ENCODE measurements at places on chromosomes 5 and 9.

DNA sequence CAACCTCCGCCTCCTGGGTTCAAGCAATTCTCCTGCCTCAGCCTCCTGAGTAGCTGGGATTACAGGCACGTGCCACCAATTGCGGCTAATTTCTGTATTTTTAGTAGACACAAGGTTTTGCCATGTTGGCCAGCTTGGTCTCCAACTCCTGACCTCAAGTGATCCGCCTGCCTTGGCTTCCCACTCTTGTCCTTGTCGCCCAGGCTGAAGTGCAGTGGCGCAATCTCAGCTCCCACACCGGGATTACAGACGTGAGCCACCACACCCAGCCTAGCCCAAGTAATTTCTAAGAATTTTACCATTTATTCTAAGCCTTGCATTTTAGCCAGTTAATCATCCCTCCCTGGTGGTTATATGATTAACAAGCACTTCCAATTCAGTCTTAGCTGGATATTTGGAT is 11.0 kb downstream of the NAIP start:
- no peak for DNase-seq

- no peak for DNase-seq
Observed at GRCh38 chr5:13830536-13830935, 114.0 kb downstream of the DNAH5 start.

GRCh38 chr5:73437101-73437776 is 11.3 kb downstream of the FOXD1 start:
- no peak for DNase-seq

- no peak for DNase-seq
Observed at GRCh38 chr5:35313291-35313690, 83.0 kb upstream of the PRLR start.

DNA sequence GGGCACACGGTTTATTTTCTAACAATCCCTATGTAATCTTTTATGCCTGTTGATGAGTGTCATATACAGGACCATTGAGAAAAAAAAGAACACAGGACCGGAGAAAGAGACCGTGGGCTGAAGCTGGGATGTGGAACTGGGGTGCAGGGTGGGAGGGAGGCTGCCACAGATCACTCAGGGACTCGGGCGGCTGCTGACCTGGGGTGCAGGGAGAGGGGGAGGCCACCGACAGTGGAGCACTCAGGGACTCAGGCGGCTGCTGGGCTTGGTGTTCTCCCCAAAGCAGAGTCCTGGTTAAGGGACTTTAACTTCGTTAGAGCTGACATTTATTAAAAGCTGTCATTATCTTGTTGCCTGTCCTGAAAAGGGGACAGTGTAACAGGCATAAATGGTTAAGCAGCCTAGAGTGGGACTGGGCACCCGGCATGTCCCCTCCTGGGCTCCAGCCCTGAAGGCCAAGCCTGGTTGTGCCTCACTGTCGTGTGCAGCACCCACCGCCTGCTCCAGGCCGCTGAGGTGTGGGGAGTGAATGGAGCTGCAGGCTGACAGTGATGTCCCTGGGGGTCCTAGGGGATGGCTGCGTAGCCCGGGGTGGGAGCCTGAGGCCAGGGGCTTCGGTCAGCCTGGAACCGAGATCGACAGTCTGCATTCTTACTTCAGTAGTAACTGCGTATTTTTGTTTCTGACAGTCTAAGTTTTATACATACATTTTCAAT is 14.0 kb downstream of the NDUFS6 start:
- no peak for DNase-seq

DNA sequence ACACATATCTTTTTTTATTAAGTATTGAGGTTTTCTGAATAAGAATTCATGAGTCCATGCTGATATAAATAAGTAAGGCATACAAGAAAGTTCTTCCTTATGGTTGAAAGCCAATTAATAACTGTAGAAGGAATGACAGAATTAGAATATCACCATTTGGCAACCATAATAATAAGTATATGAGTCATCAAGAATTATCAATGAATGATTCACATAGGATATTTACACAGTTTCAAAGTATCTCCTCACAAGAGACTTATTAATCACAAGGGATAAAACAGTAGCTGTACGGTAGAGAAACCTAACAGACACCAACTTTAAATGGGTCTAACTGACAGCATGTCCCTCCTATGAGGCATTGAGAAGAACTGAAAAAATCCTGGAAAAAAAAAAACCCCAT is 161.6 kb downstream of the NR3C1 start:
- DNase-seq = no peak

- DNase-seq = no peak
Observed at GRCh38 chr5:39158786-39159185, 60.6 kb downstream of the FYB1 start.

- no peak for DNase-seq
Observed at GRCh38 chr5:103232393-103232999, 26.1 kb upstream of the MACIR start.
